ENCODE measurements at places on chromosomes 6 and 20.

- no peak for DNase-seq
Measured at GRCh38 chr20:50071039-50071888, 41.7 kb downstream of the UBE2V1 start.

- DNase-seq, result no peak
Measured at GRCh38 chr20:2663364-2663886, 591 bp downstream of the IDH3B start.

GRCh38 chr6:52009466-52010140 lies 77.8 kb downstream of the PKHD1 start:
- DNase-seq, result no peak

GRCh38 chr6:160132776-160133338 lies 11.2 kb downstream of the SLC22A1 start:
- no peak for DNase-seq

- no peak for DNase-seq
Measured at GRCh38 chr20:32541323-32542258, 43.5 kb downstream of the NOL4L start.
